ENCODE measurements at places on chromosomes 4 and X.

DNA sequence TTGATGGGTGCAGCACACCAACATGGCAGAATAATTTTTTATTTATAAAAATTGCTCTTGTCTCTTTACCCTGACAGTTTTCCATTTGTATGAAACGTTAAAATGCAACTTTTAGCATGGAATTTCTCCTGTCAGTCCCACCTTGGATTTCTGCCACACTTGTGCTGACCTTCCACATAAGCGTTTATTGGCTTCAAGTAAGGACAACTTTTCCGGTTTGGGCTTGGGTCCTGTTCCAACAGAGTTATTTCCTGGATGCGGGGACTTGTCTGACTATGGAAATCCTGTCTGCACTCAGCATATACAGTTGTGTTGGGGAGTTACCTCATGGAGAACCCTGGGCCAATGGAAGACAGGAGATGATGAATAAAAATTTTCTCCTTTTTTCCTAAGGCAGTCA is 294.7 kb downstream of the NAF1 start:
- no peak for DNase-seq

DNA sequence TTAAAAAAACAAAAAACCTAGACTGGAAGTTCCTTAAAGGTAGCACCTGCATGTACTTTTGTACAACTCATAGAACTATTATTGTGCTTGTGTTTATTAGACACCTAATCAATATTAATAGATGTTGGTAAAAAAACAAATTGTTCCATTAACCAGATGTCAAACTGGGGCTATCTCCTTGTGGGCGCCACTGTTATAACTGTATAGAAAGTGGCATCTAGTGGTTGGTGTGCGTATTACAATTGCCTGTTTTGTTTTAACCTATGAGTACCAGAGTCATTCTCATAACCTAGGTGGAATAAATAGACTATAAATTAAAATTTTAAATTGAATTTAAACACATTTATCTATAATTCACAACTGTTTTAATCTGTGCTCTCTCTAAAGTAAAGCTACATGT is 97.4 kb downstream of the COL4A5 start:
- DNase-seq = peak; percentile 9

DNA sequence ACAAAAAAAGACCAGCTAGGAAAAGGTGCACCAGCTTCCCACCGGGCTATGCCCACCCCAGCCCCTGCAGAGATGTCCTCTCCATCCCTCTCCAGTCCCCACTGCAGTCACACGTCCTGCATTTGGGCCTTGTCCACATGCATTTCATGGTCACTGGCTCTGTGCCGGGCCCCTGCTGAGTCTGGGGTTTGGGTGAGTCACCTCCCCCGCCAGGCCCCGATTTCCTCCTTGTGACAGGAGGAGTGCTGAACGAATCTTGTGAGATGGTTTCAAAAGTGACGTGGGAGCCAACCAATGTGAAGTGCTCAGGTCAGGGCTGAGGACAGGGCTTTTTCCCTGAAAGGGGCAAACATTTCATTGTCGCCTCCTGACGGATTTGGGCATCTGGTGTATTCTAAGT is 7.1 kb downstream of the CPZ start:
- no peak for DNase-seq

DNA sequence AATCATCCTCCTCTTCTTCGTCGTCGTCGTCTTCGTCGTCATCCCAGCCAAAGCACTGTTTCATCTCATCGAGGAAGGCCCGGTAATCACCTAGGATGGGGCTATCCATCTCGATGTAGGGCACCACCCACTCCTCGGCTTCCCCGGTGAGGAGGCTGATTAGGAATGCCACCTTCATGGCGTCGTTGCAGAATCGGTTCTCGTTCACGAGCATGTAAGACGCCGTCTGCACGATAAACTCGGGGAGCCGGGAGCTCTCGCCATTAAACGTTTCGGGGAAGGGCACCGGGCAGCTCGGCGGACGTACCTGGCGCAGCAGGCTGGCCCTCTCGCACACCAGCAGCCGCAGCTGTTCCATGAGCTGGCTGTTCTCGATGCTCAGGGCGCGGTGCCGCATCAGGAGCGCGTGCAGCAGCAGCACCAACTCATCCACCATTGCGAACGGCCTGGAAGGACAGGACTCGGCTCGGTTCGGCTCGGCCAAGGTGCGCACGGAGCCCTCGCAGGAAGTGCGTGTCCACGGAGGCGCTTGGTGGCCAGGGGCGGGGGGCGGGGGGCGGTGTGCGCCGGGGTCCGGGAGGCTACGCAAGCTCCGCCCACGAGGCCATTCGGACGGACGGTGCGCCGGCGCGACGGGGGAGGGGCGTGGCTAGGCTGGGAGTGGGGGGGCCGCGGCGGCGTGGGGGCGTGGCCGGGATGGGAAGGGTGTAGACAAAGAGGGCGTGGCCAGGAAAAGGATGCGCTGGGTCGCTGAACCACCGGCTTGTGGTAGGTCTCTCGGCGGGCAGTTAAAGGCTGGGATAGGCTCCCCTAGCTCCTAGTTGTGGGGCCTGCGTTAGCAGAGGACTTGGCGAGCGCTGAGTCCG is at the start of gene LDOC1:
TSS of gene LDOC1 (minus strand) at position 544 of the 866 bp plus-strand sequence. CDS start at position 436, 108 bp downstream.
- no peak for DNase-seq
